ENCODE measurements at places on chromosomes 12 and 14.

DNA sequence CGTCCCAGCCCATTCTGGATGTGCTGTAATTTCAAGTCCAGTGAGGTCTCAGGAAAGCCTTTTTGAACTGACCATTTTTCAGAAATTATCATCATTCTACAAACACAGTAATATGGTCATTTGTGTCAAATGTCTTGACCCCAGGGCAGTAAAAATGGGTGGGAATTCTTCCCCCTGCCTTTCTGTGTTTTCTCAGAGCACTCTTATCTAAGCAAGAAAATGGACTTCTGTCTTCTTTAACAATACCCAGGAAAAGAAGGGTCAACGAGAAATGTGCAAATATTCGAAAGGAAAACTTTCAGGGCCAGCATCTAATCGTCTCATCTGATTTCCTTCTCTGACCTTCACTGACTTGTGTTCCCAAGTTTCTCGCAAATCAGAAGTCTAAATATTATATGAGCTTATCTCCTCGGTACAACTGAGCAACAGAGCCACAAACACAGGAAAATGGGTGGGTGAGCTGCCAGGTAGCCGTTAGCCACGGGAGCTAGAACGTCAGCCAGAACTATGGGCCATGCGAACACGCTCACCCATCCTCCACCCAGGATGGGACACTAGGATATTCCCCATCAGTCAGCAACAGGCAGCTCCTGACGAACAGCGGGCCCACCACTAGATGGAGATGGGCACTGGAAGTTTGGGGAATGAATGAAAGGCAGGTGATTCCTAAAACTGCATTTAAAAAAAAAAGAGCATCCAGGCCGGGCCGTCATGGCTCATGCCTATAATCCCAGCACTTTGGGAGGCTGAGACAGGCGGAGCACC lies 57.1 kb downstream of the VWF start:
- peak; percentile 7 for DNase-seq

- DNase-seq: no peak
Measured at GRCh38 chr14:81472096-81472800, 61.4 kb downstream of the SEL1L start.

DNA sequence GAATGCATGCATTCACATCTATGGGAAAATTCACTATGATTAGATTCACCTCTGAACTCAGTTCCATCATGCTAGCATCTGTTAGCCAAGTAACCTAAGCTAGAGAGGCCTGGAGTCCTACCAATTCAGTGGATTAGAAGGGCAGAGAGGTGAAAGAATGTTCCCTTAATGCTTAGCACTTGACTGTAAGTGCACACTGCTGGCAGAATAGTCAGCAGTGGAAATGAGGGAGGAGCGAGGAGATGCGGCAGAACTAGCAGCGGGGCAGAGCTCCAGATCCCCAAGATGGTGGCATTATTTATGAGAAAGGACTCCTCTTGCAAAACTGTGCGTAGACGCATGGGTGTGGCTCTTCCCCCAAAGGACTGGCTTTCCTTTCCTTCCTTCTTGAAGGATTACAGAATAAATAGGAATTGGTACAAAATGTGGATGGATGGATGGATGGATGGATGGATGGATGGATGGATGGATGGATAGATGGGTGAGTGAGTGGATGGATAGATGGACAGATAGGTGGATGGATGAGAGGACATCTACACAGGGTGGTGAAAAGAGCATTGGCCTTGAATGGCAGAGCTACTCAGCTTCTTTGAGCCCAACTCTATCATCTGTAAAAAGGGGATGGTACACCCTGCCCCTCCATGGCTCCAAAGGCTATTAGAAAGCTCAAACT lies 227.2 kb downstream of the CHST11 start:
- no peak for DNase-seq

DNA sequence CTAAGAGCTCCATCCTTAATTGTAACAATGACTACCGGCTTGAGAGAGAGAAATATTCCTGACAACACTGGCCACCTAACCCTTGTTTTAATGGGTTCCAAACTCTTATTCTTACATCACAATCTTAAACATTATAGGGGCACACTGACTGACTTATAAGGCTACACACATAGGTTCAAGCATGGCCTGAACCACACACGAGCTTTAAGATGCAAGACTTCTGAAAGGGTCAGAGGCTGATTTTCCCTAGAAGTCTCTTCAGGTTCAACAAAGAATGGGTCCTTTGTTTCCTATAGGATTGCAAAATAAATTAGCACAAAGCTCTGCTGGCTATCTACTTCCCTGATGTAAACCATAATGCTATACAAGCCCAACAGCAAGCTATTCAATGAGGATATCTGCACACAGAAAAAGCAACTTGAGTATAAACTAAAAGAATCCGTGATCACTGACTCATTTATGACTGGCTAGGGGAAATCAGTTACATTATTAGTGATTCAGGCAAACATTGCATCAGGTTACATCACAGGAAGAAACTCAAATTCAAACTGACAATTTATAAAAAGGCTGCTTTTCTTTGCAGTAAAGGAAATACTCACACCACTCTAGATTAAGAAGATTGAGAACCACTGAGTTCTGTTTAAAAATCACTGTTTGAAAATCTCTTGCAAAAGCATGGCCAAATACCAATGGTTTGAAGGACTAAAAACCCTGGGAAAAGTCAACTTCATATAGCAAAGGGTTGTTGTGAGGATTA lies 8.5 kb downstream of the BTG1 start:
- no peak for DNase-seq

GRCh38 chr12:51959211-51959610 lies 7.7 kb downstream of the ACVR1B start:
- DNase-seq: no peak

DNA sequence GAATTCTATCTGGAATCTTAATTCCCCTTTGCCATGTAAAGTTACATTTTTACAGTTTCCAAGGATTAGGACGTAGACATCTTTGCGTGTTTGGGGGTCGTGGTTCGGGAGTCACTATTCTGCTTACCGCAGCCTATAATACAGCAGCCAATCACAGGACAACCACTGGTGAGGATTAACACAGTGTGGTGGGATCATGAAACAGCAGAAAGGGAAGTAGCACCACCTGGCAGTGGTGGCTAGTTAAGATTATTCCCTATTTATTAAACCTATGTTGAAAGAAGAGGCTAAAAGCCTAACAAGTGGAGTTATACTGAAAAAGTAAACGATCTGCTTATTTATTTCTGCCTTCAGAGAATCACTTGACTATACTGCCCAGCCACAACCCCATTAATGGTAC lies 71.7 kb downstream of the IPO8 start:
- no peak for DNase-seq

- DNase-seq: no peak
Measured at GRCh38 chr14:86779416-86779815, 1213.6 kb downstream of the GALC start.

DNA sequence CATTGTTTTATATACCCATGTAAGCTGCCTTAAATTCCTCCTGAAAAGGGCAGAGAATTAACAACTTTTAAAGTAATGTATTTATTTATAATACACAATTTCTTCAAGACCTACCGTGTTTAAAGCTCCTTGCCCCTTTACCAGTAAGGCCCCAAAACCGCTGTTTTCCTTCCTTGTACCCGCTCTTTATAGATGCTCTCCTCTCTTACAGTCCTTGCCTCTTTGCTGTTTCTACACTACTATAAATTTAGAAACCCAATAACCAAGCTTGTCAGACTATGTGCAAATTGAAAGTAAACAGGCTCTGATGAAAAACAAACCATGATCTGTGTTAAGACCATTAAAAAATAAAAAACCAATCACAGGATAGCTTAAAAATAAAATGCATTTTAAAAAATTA lies 3.9 kb downstream of the MPHOSPH9 start:
- DNase-seq: no peak

Measured in NCI-H345 (cell line).